Lower lobe of right lung (tissue), 2 donors: ENCODE measurements at places on chromosomes 1 and 21. TPM values are rescaled to one million over a fixed set of nuclear protein-coding genes. Genes with fewer than 3 reads are reported as not detected.

IVL gene
- total RNA-seq, result 0.24 TPM

DNA sequence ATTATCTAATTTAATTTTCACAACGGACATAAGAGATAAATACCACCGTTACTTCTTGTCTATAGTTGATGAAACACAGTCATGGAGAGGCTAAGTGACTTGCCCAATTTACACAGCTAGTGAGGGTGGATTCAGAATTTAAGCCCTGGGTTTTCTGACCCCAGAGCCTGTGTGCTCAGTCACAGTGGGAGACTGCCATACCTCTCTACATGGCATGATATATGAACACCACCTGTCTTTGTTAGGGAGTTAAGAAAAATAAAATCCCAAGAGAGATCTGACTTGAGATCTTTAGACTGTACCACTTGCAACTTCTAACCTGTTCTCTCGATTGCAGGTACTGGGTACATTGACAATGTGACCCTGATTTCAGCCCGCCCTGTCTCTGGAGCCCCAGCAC is 40.3 kb downstream of the LAMC2 start:
- no peak overlapping the region for H3K4me3 ChIP-seq
- H3K36me3 ChIP-seq, result no peaks in the 10 kb centered on the region
- no peak for DNase-seq
- no peak overlapping the region for H3K27ac ChIP-seq

- H3K27ac ChIP-seq, result peak overlapping the region; percentile 26
- no peak overlapping the region for H3K4me3 ChIP-seq
- H3K36me3 ChIP-seq, result no peaks in the 10 kb centered on the region
- no peaks in the 10 kb centered on the region for H3K4me1 ChIP-seq
Measured at GRCh38 chr1:99728494-99729235, 37.8 kb downstream of the FRRS1 start.

TSPAN1 gene
- total RNA-seq, result 68.9 TPM

LCK gene
- total RNA-seq, result 7.5 TPM

- no peaks in the 10 kb centered on the region for H3K36me3 ChIP-seq
- peaks cover 33% of the 10 kb centered on the region for H3K4me1 ChIP-seq
- H3K4me3 ChIP-seq, result no peak overlapping the region
- H3K27ac ChIP-seq, result peak overlapping the region; percentile 95
- DNase-seq, result no peak
- H3K27me3 ChIP-seq, result no peaks in the 10 kb centered on the region
Measured at GRCh38 chr1:44670751-44671640, 3.3 kb downstream of the TMEM53 start.

GRCh38 chr21:32917362-32918135 is 108.2 kb upstream of the OLIG2 start:
- H3K4me3 ChIP-seq, result no peak overlapping the region
- H3K27me3 ChIP-seq, result no peaks in the 10 kb centered on the region
- DNase-seq, result no peak
- H3K27ac ChIP-seq, result no peak overlapping the region

DNA sequence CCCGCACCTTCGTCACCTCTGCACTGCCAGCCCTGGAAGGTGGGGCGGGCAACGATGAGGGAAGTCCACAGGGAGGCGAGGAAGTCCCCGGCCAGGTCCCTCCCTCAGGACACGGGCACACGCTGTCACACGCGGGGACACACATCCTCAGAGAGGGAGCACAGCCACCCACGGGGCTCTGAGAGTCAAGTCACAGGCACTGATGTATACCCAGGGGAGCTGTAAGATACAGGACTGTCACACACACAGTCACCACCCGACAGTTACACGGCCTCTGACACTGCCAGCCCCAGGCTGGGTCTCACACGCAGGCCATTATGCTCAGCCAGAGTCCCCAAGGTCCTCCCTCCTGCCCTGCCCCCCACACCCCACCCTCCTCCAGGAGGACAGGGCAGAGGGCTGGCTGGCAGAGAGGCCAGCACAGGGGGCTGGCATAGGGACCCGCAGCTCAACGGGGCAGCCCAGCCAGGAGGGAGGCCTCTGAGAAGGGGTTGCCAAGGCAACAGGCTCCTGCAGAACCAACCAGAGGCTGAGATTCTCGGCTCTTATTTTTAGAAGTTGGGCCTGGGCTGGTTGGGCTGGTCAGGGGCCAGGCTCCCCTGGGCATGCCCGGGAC is 17.7 kb upstream of the ADGRB2 start:
- H3K27ac ChIP-seq, result no peak overlapping the region
- no peaks in the 10 kb centered on the region for H3K36me3 ChIP-seq
- H3K4me3 ChIP-seq, result no peak overlapping the region
- no peak for DNase-seq

GRCh38 chr1:214318356-214318755 is 37.4 kb downstream of the SMYD2 start:
- H3K27me3 ChIP-seq, result no peaks in the 10 kb centered on the region
- no peaks in the 10 kb centered on the region for H3K4me1 ChIP-seq
- no peak for DNase-seq
- H3K27ac ChIP-seq, result no peak overlapping the region
- peaks cover 23% of the 10 kb centered on the region for H3K36me3 ChIP-seq
- no peak overlapping the region for H3K4me3 ChIP-seq
